Activated CD4-positive, alpha-beta T cell treated with anti-CD3 and anti-CD28 coated beads, Interleukin-2, amount 10 ng/mL, durations not matched to agents 7 days and 5 days (primary cell): ENCODE measurements at places on chromosomes 13 and 19. TPM values are rescaled to one million over a fixed set of nuclear protein-coding genes. Genes with fewer than 3 reads are reported as not detected.

DNA sequence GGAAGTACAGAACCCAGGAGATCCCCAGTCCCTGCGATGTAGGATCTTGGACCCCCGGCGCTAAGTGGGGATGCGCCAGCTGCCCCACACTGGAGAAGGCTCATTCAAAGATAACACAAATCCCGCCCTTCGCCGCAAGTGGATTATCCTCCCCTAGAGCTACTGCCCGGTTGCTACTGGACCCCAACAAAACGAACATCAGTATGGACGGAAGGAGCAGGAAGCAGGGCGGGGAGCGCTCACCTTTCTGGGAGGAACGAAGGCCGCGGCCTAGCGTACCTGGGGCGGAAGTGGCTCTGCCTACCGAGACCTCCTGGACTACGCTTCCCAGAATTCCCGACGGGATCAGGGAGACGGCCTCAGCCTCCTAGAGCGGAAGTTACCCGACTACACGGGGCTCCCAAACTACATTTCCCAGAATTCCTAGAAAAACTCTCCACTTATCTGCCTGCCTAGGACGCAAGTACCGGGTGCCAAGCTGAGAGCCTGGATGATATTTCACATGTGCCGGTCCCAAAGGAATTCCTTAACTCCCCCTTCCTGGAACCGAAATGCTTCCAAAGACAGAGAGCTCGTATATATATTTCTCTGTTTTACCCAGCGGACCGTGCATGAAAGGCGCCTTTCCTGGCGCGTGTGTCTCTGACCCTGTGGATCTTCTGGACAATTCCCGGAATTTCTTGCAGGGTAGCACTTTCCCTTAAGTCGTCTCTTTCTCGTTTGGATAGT lies at the start of gene ZNF112:
Gene ZNF112 (minus strand): TSS at position 298 of the 729 bp plus-strand sequence. CDS start 16,141 bp downstream, outside the sequence.
- peaks cover 5% of the 10 kb centered on the region for H3K36me3 ChIP-seq
- peaks cover 5% of the 10 kb centered on the region for H3K4me1 ChIP-seq
- no peak within 1 kb of the TSS for H3K27ac ChIP-seq

Gene PSG2
- not detected for total RNA-seq

DNA sequence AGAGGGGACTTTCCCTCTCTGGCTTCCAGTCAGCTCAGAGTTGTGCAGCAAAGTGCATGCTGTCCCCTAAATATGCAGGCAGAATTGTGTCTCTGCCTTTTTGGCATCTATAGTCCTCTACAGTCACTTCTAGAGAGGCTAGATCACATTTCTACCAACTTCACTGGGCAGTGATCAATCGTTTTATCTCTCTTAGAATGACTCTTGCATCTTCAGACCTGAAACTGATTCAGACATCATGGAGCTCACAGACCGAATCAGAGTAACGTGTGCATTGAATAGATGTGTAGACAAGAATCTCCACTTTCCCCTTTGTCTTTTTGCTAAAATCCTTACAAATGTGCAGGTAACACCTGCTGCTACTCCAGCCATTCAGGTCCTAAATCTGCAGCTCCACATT lies 6.2 kb downstream of the ZNF253 start:
- no peaks in the 10 kb centered on the region for H3K27me3 ChIP-seq
- H3K4me1 ChIP-seq: peaks cover 37% of the 10 kb centered on the region
- H3K27ac ChIP-seq: no peak overlapping the region

- H3K27me3 ChIP-seq: peaks cover 2% of the 10 kb centered on the region
- no peaks in the 10 kb centered on the region for H3K36me3 ChIP-seq
- H3K4me1 ChIP-seq: no peaks in the 10 kb centered on the region
- H3K27ac ChIP-seq: no peak overlapping the region
Measured at GRCh38 chr13:102970542-102970941, 95.7 kb downstream of the SLC10A2 start.

DNA sequence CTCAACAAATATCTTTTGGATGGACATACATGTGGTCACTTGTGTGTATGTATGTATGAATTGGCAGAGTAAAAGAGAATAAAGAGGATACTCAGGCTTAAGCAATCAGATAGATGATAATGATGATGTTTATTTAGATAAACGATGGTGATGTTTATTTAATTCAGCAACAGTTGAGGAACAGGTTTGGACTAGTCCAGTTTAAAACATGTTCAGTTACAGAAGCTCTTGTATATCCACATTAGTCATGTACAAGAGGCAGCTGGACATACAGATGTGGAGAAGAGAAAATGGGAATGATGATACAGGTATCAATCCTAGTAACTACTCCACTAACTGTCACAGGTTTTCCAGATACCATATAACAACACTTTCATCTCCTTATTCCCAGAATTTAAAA lies 232.1 kb downstream of the DIAPH3 start:
- H3K4me3 ChIP-seq: no peak overlapping the region
- no peak for DNase-seq
- no peaks in the 10 kb centered on the region for H3K27me3 ChIP-seq
- H3K36me3 ChIP-seq: peaks cover 20% of the 10 kb centered on the region
- H3K27ac ChIP-seq: no peak overlapping the region
- H3K4me1 ChIP-seq: no peaks in the 10 kb centered on the region

DNA sequence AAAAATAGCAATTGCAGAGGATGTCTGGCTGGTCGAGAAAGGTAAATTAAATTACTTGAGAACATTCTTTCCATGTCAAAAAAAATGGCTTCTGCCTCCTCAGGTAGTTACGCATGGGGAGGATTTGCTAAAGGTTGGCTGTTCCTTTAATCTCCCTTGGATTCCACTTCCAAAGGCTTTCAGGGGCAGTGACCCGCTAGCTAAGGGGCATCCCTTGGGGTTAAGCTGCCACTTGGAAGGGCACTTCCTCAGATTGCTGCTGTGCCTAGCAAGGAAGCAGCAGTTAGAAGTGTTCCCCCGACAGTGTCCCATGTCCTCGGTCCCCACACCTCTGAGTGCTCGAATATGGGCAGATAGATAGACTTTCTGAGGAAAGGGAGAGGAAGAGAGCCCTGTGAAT lies 108.5 kb downstream of the RGCC start:
- H3K36me3 ChIP-seq: peaks cover 6% of the 10 kb centered on the region
- no peak overlapping the region for H3K4me3 ChIP-seq
- H3K27ac ChIP-seq: no peak overlapping the region
- peaks cover 7% of the 10 kb centered on the region for H3K4me1 ChIP-seq
- no peak for DNase-seq

DNA sequence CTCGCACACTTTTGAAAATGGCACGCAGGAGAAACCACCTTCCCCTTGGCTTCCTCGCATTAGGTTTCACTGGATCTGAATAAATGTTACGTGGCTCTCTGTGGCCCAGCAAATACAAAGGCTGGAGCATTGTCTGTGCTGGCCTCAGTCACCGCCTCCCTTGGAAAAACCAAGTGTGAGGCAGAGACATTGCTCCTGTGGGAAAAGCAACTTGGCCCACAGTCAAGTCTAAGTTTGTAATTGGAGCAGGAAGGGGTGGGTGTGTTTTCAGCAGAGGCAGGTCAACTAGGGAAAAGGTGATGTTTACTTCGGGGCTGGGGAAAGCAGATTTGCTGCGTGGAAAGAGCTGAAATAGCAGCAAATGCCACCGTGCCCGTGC lies 101.6 kb downstream of the IRS2 start:
- no peak for DNase-seq
- no peak overlapping the region for H3K4me3 ChIP-seq
- H3K36me3 ChIP-seq: no peaks in the 10 kb centered on the region
- no peak overlapping the region for H3K27ac ChIP-seq

GRCh38 chr19:32603961-32604360 lies 23.0 kb downstream of the PDCD5 start:
- no peak overlapping the region for H3K4me3 ChIP-seq
- DNase-seq: no peak
- no peak overlapping the region for H3K27ac ChIP-seq

Gene IGFL3
- not detected for total RNA-seq

Gene S1PR4
- total RNA-seq: 162 TPM

Gene TNFSF13B
- 11.7 TPM for total RNA-seq

DNA sequence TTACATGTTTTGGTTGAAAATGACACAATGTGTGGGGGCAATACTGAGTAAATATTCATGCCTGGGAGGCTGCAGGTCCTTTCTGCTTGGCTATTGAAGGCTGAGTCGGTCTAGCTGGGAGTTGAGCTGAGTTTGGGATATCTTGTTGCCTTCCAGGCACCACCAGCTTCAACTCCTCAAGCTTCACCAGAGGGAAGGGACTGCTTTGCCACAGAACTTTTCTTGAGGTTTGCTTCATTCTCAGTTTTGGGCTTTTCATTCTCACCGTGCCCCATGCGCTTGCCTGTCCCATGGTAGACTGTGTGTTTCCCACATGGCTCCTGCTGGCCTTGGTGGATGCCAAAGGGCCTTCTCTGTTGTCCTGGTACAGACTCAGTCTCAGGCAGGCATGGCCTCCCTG lies 198.2 kb upstream of the SOX1 start:
- no peaks in the 10 kb centered on the region for H3K36me3 ChIP-seq
- H3K27ac ChIP-seq: no peak overlapping the region
- no peak overlapping the region for H3K4me3 ChIP-seq
- DNase-seq: no peak
- no peaks in the 10 kb centered on the region for H3K27me3 ChIP-seq

DNA sequence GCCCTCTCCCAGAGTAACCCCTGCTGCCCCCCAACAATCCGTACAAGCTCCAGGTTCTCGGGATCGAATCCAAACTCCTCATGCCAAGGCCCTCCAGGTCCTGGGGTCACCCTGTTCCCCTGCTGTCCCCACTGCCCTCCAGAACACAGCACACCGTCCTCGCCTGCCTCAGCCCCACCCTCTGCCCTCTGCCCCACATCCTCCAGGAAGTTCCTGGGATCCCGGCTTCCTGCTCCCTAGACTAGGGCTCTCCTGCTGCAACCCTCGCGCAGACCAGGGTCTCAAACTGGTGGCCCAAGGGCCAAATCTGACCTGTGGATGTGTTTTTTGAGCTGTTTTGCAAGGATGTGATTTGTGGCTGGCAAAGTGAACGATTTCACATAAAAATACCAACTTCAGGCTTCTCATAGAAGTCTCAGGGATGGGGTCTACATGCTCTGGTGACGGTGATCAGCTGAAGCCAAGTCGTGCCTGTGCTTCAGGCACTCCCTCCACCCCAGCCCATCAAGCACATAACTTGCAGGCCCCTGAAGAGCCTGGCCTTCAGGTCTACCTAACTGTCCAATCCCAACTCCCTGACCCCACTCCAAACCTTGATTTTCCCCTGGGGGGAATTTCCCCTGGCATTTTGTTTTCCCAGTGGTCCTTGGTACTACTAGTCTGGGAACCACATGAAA lies 1.8 kb downstream of the RABAC1 start:
- H3K27me3 ChIP-seq: no peaks in the 10 kb centered on the region
- peak overlapping the region; percentile 86 for H3K4me3 ChIP-seq
- peaks cover 20% of the 10 kb centered on the region for H3K4me1 ChIP-seq
- DNase-seq: no peak
- peak overlapping the region; percentile 46 for H3K27ac ChIP-seq
- H3K36me3 ChIP-seq: peaks cover 5% of the 10 kb centered on the region

GRCh38 chr19:30522341-30522740 lies 150.2 kb downstream of the ZNF536 start:
- no peaks in the 10 kb centered on the region for H3K27me3 ChIP-seq
- no peak overlapping the region for H3K4me3 ChIP-seq
- H3K4me1 ChIP-seq: no peaks in the 10 kb centered on the region
- H3K36me3 ChIP-seq: no peaks in the 10 kb centered on the region
- H3K27ac ChIP-seq: no peak overlapping the region

- no peak for DNase-seq
- no peak overlapping the region for H3K4me3 ChIP-seq
- peaks cover 5% of the 10 kb centered on the region for H3K4me1 ChIP-seq
- H3K27me3 ChIP-seq: no peaks in the 10 kb centered on the region
- peaks cover 3% of the 10 kb centered on the region for H3K36me3 ChIP-seq
Measured at GRCh38 chr19:15144046-15144646, 36.9 kb downstream of the SYDE1 start.

DNA sequence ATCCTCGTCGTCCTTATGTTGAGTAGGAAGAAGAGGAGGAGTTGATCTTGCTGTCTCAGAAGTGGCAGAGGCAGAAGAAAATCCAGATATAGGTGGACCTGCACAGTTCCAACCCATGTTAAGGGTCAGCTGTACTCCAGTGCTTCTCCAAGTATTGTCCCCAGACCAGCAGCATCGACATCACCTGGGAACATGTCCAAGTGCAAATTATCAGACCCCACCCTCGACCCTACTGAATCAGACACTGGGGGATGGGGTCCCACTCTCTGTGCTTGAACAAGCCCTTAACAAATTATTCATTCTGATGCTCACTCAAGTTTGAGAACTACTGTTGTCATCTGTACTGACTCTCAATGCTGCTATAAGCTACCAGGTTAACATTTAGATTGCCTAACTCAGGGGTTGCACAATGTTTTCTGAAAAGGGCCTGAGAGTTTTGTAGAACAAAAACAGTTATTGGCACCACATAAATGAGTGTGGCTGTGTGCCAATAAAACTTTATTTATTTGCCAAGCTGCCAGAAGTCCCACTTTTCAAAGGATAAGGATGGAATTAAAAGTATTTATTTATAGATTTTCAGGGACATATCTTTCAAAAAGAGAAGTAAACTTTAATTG lies 226.7 kb upstream of the IPO5 start:
- H3K27me3 ChIP-seq: peaks cover 3% of the 10 kb centered on the region
- H3K27ac ChIP-seq: no peak overlapping the region
- H3K36me3 ChIP-seq: no peaks in the 10 kb centered on the region
- H3K4me1 ChIP-seq: no peaks in the 10 kb centered on the region

DNA sequence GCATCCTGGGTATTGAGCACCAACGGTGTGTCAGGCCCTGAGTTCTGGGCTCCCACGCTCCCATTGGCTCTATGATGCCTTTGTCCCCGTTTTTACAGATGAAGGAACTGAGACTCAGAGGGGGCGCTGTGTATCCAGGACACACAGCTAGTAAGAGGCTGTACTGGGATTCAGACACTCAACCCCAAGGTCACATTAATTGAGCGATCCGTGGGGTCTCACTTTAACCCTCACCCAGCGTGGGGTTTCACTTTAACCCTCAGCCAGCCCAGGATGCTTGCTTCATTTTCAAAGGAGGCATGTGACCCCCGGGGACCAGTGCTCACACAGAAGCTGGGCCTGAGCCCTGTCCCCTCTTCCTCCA lies 42.6 kb downstream of the CYP4F22 start:
- no peaks in the 10 kb centered on the region for H3K36me3 ChIP-seq
- DNase-seq: no peak
- no peaks in the 10 kb centered on the region for H3K27me3 ChIP-seq
- H3K4me1 ChIP-seq: peaks cover 31% of the 10 kb centered on the region

- H3K4me3 ChIP-seq: no peak within 1 kb of the TSS
- peak; percentile 49 for DNase-seq
- H3K27ac ChIP-seq: no peak within 1 kb of the TSS
- no peaks in the 10 kb centered on the region for H3K36me3 ChIP-seq
Measured at GRCh38 chr19:49157445-49158224, at the start of gene TRPM4. TSS of gene TRPM4 (plus strand) at chr19:49157792. CDS start at chr19:49157867, 75 bp downstream.

- H3K4me3 ChIP-seq: no peak overlapping the region
- peaks cover 11% of the 10 kb centered on the region for H3K4me1 ChIP-seq
- no peaks in the 10 kb centered on the region for H3K27me3 ChIP-seq
- no peak overlapping the region for H3K27ac ChIP-seq
Measured at GRCh38 chr19:23784274-23784673, 25.6 kb upstream of the ZNF681 start.
